ENCODE measurements at places on chromosomes 3 and 15.

GRCh38 chr15:35496585-35496984 is 49.4 kb downstream of the DPH6 start:
- no peak for DNase-seq

DNA sequence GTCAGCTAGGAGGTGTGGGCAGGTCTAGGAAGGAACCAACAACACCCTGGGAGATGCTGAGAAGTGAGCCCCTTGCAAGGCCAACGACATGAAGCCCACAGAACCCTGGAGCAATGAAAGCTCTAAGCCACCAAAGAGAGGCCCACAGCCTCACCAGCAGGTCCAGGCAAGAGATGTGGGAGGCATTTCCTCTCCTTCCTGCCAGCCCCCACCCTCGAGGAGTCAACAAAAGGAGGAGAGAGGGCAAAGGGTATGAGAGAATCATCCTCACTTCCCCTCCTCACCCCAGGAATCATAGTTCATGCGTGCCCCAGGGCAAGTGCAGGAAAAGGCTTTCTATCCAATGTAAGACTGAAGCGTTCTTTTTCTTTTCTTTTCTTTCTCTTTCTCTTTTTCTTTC is 195.8 kb downstream of the SHQ1 start:
- no peak for DNase-seq

- no peak for DNase-seq
These were observed 103.3 kb upstream of the COL8A1 start for GRCh38 chr3:99534951-99535704.

GRCh38 chr3:134081211-134081610 is 51.5 kb upstream of the SLCO2A1 start:
- DNase-seq: no peak

- DNase-seq: no peak
These were observed 5.5 kb downstream of the ITIH3 start for GRCh38 chr3:52800079-52800478.

GRCh38 chr3:190522621-190523222 is 8.8 kb downstream of the IL1RAP start:
- no peak for DNase-seq

DNA sequence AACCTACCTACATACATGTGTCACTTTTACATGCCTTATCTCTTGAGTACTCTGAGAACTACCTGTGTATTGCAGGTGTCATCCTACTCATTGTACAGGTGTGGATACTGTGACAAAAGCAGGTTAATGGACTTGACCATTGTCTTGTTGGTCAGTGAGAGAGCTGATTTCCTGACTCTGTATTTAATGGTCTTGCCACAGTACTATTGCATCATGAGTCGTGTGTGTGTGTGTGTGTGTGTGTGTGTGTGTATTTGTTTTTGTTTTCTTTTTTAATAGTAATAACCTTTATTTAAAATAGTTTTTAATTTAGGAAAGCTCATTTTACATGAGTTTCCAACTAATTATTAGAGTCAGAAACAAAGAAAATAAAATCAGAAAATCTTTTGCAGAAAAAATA is 7.7 kb downstream of the SELENOT start:
- DNase-seq: no peak

DNA sequence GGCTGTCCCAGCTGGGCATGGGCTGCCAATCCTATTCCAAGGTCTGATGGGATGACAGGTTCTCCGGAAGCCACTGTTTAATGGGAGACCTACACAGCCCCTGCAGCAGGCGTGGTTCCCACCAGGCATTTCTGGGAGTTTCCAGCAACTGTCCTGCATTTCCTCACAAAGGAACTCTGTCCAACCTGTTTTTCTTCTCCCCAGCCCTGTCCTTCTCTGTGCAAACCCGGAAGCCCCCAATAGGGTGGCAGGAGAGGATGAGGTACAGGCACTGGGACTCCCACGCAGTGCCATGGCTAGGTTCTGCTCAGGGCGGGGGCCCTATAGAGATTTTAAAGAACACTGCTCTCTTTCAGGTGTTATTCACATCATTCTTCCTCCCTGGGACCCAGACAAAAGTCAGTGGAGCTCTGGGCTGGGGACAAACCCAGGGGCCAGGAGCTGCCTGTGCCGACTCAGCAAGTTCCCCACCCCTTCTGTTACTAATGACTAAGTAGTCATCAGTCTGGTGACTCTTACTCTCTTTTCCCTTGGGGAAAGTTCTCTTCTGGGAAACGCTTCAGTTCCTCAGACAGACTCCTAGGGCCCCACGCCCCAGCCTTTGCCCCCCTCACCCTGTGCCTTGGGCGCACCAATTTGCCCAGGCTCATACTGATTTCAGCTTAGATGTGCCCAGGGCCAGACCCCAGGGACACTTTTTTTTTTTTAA is 97.7 kb downstream of the CD47 start:
- DNase-seq: no peak

GRCh38 chr15:38176155-38176554 is 76.5 kb upstream of the SPRED1 start:
- no peak for DNase-seq

GRCh38 chr3:17070161-17070959 is 185.6 kb downstream of the PLCL2 start:
- DNase-seq: no peak

DNA sequence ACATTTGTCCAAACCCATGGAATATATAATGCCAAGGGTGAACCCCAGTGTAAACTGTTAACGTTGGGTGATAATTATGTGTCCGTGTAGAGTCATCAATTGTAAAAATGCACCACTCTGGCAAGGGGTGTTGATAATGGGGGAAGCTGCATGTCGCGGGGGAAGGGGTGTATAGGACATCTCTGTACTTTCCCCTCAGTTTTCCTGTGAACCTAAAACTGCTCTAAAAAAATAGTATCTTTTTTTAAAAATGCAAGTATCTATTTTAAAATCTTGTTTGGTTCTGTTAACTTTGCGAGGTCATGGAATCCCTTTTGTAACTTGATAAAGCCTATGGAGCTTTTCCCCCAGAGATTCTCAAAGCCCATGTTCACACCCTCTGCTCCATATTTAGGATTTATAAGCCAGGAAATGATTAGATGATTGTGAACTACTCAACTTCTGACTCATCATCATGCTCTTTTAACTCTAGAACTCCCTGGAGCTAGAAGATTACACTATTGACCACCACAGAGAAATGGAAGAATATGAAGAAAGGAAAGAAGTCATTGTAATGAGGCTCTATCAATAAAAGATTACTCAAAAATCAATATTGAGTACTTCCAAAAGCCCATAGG is 56.1 kb upstream of the C3orf49 start:
- DNase-seq: no peak

GRCh38 chr15:101480613-101481380 is 8.7 kb downstream of the PCSK6 start:
- DNase-seq: no peak

DNA sequence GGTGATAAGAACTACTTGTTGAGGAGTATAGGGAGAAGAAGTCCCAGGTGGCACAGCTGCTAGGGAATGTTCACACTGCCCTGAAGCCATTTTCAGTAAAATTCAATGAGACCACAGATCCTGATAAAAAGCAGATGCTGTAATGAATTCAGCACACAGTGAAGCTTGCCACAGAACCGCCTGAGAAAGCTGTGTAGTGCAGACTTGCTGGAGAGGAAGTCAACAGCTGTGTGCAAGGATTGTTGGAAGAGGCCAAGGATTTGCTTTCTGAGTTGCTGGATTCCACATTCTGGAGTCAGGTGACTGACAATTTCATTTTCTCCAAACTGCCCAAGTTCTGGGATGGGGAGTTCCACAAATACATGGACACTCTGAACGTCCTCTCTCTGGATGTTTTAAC is 70.9 kb downstream of the ANP32A start:
- no peak for DNase-seq

Data from activated T-cell treated with anti-CD3 and anti-CD28 coated beads for 24 hours (primary cell).